ENCODE measurements at places on chromosomes 4 and X.

GRCh38 chr4:165383591-165384073 lies 4.8 kb downstream of the CPE start:
- no peak for DNase-seq

GRCh38 chr4:188714501-188714900 lies 575.3 kb downstream of the TRIML1 start:
- DNase-seq: no peak

DNA sequence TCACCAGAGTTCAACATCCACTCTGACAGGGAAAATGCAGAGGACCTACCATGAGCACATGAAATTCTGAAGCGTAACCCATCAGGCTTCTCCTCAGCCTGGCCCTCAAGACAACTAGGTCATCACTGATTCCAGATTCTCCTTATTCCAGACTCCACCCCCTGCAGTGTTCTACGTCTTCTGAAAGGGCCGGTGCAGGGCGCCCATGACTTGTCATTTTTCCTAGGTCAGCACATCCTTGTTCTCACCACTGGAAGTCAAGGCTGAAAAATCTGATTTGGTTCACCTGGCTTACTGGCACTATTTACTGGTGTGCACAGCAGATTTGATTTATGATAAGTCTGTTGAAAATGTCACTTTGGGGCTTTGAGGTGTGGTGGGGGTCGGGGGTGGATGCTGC lies 140.9 kb upstream of the KLF3 start:
- no peak for DNase-seq

DNA sequence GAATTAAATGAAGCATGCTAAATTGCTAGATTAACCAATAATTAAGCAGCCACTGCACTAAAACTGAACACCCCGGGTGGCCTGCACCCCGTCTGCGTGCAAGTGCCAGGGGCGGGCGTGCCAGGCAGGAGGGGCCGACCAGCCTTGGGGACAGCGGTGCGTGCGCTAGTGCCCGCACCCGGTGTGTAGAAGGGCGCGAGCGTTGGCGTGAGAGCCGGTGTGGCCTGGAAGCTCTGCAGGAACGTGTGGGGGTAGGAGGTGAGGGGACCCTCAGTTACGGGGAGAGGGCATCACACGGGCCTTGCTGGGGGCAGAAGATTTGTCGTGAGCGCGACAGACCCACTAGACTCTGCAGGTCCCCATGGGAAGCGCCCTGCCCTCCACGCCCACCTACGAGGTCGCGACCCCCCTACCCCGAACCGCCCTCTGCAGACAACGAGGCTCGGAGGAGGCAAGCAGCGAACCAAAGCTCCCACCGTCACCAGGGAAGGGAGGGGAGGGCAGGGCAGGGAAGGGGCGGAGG lies 105.8 kb downstream of the FAM53A start:
- no peak for DNase-seq

DNA sequence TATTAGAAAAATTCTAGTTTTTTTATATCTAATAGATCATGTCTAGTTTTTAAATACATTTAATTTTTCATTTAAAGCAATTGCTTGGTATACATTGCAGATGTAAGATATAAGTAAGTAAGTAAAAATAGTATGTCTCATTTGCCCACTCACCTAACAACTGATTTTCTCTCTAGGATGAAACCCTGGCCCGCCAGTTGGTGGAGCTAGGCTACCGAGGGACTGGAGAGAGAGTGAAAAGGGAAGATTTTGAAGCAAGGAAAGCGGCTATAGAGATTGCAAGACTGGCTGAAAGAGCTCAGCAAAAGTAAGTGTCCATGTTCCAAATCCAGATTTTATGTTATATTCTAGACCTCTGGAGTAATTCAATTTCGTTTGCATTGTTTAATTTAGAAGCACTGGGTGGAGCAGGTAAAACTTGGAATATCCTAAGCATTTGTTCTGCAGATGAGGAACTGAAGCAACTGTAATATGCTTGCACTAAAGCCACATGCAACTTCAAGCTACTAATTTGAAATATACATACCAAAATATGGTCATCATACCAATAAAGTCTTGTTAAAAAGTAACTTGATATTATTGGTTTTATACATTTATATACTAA lies 27.1 kb downstream of the CFAP299 start:
- DNase-seq: no peak

- DNase-seq: no peak
Measured at GRCh38 chr4:105194328-105195231, 47.9 kb downstream of the TET2 start.

DNA sequence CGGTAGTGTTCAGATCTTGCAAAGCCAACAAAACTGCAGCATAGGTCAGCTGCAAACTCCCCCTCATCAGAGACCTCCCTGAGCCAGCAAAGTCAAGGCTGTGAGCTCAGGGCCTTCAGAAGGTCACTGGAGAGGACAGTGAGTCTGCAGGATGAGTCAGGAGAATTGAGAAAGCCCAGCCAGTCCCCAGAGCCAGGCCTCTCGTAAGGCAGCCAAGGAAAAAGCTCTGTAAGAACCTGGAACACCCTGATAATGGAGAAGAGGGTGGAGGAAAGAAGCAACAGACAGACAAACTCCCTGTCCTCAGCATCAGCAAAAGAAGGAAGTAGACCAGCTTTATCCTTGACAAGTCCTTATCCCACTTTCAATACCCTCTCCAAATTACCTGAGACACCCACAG lies 33.0 kb downstream of the GRIA3 start:
- no peak for DNase-seq

DNA sequence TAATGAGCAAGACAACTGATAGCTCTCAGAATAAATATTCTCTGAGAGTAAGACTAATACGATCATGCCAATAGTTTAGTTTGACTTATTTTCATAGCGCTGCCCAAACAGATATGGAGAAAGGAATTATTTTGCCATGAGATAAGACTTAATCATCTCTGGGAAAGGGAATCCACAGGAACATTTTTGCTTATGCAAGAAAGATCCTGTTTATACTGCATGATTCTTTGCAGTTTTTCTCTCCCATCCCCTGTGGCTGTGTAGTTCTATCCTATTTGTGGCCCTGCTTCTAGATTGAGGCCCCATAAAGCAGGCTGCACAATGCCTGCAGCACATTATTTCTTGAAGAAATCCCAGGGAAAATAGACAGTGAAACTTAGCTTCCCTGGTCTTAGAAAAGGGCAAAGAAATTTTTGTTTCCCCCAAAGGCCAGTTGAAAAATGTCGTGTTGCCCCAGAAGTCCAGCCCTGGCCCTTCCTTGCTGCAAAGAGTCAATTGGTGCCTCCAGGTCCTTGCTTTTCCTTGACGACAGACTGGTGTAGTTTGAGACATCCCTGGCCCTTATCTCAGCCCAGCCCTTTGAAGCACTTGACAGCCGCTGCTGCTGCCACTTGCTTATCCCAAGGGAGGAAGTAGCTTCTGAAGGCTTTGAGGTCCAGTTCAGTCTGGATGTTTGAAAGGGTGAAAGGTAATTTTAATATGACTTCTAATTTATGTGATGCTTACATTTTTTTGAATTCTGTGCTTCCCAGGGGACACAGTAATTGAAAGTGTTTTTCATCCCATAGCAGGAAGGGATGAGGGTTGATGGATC lies 45.0 kb upstream of the SH3RF1 start:
- DNase-seq: no peak

DNA sequence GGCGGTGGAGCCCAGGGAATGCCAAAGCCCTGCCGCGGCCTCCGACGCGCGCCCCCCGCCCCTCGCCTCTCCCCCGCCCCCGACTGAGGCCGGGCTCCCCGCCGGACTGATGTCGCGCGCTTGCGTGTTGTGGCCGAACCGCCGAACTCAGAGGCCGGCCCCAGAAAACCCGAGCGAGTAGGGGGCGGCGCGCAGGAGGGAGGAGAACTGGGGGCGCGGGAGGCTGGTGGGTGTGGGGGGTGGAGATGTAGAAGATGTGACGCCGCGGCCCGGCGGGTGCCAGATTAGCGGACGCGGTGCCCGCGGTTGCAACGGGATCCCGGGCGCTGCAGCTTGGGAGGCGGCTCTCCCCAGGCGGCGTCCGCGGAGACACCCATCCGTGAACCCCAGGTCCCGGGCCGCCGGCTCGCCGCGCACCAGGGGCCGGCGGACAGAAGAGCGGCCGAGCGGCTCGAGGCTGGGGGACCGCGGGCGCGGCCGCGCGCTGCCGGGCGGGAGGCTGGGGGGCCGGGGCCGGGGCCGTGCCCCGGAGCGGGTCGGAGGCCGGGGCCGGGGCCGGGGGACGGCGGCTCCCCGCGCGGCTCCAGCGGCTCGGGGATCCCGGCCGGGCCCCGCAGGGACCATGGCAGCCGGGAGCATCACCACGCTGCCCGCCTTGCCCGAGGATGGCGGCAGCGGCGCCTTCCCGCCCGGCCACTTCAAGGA lies at the start of gene FGF2:
Gene FGF2 (plus strand): TSS at position 279 of the 705 bp plus-strand sequence. CDS start 344 bp downstream, at position 623.
- no peak for DNase-seq

GRCh38 chr4:67083496-67083895 lies 461.8 kb downstream of the CENPC start:
- no peak for DNase-seq

DNA sequence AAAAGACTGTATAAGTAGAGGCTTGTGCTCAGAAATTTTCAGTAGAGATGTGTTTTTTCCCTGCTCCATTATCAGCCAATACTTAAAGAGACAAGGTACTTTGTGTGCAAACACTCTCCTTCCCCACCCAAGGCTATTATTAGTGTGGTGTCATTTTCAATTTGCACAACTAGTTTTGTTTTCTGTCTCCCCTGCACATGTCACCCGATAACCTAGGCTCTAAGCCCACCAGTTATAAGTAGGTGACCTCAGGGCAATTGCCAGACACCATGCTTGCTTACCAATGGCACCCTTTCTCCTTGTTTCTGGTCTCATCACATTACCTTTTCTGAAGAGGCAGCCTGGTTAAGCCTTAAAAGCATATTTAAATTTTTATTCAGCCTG lies 8.0 kb upstream of the GUCY1A1 start:
- DNase-seq: no peak

DNA sequence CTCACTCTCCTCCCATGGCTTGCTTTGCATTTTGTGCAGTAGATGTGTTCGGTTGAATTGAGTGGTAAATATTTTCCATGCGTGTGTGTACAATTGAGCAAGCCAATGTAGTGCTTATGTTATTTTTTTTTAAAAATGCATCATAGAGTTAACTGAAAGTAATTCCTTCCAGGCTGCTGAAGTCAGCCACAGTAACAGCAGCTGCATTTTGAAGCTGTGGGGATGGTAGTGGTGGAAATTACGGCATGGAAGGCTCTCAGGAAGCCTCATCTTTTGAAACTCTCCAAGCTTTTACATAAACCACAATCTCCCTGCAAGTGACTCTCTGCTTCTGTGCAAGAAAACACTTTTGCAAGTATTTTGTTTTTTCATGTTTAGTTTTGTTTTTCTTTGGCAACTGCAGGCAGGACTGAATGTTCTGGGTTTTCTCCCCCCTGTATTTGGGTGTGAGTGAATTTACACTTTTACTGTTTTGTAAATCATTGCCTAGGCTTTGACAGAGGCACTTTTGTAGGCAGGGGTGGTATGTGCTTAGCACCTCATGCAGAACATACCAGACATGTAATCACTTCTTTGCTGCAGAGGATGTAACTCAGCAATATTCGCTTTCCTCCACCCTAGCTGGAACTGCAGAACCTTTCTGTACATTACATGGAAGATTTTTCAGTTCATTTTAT lies 56.2 kb downstream of the LRRC66 start:
- DNase-seq: no peak

GRCh38 chr4:19486400-19486799 lies 765.3 kb upstream of the SLIT2 start:
- DNase-seq: no peak

DNA sequence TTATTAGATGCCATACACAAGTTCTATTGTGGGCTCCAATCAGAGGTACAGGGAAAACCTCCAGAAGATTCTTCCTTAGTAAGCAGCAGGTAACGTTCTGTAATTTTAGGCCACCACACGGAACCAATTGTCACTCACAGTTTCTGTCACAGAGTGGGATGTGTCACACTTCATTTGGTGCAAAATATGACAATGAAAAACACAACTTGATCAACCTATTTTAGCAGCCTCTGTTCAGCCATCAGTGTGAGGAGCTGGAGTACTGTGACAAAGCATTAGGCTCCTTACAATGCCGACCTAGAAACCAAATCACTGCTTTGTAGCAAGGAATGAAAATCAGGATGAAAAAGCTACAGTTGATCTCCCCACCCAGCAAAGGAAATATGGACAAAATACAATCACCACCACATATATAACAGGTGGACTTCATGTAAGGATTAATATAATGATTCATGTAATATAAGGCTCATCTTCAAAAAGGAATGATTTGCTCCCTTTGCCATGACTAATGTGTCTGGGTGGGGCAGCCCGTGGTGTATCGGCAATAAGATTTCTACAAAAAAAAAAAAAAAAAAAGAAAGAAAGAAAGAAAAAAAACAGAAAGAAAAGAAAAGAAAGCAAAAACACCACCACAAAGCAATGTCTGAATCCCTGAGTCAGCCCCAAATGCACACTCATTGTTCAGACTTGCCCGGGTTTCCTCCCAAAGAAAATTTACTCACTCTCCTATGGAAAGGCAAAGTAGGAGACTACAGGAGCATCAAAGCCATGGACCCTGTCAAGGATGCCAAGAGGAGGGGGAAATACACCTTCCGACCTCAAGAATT lies 36.0 kb downstream of the SLC9A7 start:
- DNase-seq: no peak

GRCh38 chrX:130012683-130013082 lies 30.2 kb downstream of the BCORL1 start:
- no peak for DNase-seq

- no peak for DNase-seq
Measured at GRCh38 chrX:115226929-115227328, 7.0 kb downstream of the LRCH2 start.

Data from activated gamma-delta T cell treated with anti-CD3 and anti-CD28 coated beads, Interleukin-2, amount 50 U/mL, for 16 hours (primary cell).